ENCODE measurements at places on chromosomes 7 and 10.

GRCh38 chr10:58177362-58177947, 90.2 kb downstream of the IPMK start:
- DNase-seq = no peak

DNA sequence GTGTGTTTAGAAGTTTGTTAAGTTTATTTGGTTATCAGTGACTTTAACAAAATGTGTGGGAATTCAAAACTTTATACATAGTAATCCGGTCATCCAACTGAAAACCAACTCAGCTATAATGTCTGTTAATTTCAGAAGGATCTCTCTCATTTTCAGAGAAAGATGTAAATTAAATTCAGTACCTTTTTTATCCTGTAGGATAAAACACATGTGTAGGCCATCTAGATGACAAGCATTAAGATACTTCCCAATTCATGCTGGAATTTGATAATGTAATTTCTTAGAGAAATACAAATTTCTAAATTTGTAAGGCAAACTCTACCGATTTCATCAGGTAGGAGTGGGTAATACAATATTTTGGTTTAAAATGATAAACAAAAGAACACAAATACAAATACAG, 43.4 kb upstream of the STEAP4 start:
- DNase-seq = no peak

DNA sequence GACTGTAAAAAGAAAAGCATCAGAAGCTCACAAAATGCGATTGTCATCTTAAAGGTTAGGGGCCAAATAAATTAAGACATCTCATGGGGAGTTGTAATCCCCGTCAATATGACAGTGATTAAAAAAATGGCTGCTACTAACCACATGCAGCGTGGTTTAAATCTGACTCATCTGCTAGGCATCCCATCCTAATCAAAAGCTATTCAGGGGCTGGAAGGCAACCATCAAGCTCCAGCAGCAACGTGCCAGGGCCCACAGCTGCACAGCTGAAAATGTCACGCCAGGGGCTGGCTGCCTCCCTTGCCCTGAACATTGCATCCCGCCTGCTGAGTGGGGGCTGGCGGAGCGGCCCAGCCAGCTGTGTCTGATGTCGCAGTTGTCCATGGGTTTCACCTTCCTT, 66.3 kb upstream of the FRMD4A start:
- DNase-seq = no peak

DNA sequence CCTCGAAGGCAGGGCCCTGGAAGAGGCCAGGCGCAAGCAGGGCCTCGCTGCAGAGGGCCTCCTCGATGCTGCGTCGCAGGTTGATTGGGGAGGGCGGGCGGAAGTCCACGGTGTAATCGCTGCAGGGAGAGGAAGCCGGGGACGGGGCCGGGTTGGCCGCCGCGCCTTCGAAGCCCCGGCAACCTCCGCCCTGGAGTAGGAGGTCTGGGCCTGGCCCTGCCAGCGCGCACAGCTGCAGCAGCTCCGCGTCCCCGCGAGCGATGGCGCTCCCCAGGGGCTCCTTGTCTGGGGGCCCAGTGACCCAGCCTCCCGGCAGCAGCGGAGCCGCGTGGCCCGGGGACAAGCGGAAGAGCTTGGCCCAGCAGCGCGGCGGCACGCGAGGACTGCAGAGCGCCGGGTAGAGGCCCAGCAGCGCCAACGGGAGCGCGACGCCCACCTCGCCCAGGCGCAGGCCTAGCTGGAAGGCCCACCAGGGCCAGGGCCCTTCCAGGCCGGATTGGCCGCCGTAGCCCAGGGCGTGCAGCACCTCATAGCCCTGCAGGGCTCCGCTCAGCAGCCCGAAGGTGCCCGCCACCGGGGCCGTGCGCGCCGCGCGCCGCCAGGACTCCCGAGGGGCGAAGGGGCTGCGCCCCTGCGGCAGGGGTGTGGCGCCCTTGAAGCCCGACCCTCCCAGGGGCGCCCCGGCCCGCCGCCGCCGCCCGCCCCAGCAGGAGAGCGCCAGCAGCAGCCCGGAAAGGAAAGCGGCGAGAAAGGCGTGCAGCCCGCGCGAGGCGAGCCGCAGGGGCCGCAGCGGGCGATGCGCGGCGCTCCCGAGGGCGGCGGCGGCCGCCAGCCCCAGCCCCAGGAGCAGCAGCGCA, 7.8 kb upstream of the RBM28 start:
- DNase-seq = no peak
